Myocyte (in vitro differentiated cells): ENCODE measurements at places on chromosomes 6 and 20.
A peak's percentile ranks its signal among the peaks of the same experiment; 100 is the strongest.

GRCh38 chr6:159404296-159404695 is 235.1 kb downstream of the FNDC1 start:
- no peak for DNase-seq

DNA sequence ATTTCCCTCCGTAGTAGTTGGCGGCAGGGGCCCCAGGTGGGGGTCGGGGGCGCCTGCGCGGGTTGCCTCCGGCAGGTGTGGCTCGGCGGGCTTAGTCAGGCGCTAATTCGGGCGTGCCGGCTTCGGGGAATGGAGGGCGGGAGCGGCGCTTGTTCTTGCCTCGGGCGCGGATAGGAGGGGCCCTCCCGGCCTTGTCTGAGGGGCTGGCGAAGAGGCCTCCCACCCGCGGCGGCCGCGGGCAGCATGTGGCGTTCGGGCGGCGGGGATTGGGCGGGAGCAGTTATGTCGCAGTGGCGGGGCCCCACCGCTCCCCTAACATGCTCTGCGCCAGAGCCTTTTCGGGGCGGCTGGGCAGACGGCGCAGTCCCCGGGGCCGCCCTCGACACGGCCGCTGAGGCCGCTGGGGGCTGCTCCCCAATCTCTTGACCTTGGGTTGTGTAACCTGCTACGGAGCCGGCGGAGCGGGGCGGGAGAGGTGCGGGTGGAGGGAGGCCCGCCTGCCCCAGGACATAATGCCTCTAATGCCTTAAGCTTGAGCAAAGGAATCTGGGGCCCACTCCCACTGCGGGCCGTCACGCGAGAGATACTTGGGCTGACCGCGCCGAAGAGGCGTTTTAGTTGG is 1.1 kb downstream of the AMD1 start:
- peak; percentile 72 for DNase-seq

- DNase-seq, result peak; percentile 39
Measured at GRCh38 chr6:70616728-70617260, 50.1 kb downstream of the SDHAF4 start.

DNA sequence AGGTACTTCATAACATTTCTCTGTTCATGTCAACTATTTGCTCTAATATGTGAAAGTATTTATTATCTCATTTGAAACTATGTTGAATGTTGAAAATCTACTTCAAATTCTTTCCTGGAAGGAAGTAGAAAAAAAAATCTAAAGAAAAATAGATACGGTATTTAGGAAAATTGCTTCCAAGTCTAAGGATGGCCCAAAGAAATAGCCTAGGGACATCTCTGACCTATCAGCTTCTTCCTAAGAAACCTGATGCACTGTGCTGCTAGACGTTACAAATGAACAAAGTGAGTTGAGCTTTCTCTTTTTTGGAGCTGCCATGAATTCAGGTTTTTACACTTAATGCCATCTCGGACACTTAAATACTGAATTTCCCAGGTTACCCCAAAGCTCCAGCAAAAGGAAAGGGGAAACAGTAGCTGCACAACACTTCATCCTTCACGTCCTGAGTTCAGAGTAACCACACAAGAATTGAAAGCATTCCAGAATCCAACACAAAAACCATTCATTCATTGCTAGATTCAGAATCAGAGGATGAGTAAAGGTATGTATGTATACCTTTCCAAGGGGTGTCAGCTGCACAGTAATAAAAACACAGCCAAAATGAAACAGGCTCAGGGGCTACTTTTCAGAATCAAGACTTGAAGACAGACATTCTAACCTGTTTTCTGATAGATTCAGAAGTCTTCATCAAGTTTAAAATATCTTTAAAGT is 7.9 kb downstream of the RMND1 start:
- no peak for DNase-seq

DNA sequence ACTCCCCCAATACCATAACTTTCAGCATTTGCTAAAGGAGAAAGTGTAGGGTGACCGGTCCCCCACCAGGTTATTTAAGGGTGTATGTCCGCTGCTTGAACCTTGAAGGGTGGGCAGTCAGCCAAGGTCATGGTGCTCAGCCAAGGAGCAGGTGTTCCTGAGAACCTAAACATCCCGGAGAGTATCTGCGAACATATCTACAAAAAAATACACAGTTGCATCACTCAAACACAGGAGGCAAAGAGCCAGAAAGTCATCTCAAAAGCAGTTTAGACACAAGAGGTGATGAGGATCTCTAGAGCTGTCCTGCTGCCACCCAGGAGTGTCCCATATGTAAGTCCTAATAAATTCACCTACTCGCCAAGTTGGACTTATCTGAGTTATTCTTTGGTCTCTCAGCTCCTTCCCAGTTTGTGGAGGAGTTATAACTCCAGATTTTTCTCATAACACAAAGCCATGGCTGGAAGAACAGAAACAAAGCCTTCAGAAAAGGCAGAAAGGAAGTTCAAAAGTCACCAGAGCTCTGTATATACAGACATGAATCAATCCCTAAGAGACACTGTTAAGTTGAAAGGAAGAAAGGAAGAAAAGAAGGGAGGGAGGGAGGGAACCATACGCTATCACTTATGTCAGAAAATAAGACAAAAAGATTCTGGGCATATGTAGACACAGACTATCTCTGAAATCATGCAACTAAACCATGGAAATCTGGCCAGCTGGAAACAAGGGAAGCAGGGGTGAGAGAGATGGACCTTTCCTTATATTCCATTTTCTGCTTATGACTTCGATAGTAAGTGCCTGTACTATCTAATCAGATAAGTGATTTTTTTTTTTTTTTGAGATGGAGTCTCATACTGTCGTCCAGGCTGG is 11.3 kb downstream of the MBOAT1 start:
- no peak for DNase-seq

GRCh38 chr6:56435326-56435725 is 187.9 kb upstream of the COL21A1 start:
- DNase-seq, result no peak

GRCh38 chr20:23037017-23037481 is 1.9 kb downstream of the SSTR4 start:
- no peak for DNase-seq

DNA sequence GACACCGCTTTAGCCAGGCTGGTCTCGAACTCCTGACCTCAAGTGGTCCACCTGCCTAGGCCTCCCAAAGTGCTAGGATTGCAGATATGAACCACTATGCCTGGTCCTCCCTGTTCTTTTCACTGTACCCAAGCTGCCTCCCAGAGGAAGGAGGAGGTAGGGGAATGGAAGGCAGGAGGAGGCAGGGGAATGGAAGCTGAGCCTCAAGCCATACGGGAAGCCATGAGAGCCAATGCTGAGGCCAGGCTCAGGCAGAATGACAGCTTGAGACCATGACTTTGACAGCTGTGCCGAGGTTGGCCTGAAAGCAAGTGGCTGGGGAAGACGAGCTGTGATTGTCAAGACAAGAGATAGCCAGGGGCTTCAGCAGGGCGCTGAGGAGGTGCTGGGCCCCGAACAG is 13.6 kb upstream of the ZNF335 start:
- DNase-seq, result peak; percentile 26

GRCh38 chr6:129364037-129364436 is 345.9 kb downstream of the ARHGAP18 start:
- DNase-seq, result no peak

DNA sequence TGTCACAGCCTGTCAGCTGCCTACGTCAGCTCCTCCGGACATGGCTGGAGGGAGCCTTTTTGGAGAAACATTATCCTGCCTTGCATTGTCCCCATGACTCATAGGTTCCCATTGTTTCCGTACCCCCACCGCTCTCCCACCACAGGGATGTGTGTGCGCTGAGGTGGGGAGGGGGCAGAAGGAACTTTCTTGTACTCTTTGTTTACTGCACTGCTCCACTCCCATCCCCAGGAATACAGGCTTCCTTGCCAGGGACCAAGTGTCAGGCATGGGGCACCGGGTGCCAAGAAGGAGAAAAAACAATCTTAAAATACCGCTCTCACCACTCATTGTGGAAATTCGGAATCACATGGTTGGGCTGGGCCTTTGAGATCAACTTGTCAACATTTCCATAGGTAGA is 51.0 kb downstream of the KCNK5 start:
- no peak for DNase-seq

DNA sequence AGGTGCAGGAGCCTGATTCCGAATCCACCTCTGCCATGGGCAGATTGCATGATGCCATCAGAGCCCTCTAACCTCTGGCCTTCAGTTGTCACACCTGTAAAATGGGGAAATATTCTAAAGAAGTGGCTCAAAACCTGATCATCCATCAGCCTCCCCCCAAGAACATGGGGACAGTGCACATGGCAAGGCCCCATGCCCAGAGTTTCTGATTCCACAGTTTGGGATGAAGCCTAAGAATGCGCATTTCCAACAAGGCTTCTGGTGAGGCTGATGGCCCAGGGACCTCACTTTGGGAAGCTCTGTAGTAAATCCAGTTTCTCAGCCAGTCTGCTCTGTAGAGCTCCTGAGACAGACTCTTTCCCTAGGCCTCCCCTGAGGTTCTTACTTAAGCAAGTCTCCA is 119.9 kb upstream of the CD93 start:
- DNase-seq, result no peak

DNA sequence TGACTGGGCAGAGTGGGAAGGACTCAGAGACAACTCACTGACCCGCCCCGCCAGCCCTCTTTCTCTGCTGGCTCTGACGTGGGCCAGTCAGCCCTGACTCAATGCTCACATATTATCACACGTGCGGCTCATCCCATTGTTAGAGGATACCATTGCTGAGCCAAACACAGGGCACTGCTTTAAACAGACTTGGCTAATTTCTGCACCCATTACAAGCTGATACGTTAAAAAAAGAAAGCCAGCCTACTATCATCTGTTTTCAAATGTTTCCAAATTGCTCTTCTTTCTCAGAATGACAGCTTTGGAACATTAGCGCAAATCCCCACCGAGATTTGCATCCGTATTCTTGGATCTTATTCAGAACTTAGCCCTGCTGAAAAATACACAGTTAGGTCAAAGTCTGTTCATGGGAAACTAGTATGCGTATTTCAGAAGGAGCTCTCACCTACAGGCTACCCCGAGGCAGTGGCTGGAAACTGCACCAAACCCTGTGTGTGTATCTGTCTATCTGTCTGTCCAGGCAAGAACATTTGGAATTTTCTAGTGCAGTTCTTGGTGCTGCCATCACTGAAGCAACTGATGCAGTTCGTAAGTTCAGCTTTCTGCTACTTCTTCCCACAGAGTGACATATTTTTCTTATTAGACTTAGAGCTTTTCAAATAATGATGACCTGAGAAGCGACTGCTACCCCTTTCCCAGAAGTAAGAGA is 32.8 kb downstream of the RAMACL start:
- peak; percentile 82 for DNase-seq

DNA sequence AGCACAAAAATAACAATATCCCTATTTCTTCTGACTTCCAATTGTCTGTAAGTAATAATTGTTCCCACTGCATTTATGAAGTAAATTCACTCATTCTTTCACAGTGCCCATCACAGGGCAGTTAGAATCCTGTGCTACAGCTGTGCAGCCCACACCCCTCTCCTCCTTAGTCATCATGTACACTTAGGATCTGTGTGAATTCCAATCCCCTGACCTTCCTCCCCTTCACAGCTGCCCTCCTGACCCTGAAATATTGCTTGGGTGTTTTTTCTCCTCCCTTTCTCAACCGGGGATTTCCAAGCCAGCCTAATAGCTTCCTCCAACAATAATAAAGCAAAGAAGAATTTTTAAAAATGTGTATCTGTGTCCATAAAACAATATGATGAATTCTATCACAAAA is 91.5 kb upstream of the BEND6 start:
- peak; percentile 86 for DNase-seq

GRCh38 chr6:35077713-35078105 is 63.4 kb downstream of the TCP11 start:
- no peak for DNase-seq

DNA sequence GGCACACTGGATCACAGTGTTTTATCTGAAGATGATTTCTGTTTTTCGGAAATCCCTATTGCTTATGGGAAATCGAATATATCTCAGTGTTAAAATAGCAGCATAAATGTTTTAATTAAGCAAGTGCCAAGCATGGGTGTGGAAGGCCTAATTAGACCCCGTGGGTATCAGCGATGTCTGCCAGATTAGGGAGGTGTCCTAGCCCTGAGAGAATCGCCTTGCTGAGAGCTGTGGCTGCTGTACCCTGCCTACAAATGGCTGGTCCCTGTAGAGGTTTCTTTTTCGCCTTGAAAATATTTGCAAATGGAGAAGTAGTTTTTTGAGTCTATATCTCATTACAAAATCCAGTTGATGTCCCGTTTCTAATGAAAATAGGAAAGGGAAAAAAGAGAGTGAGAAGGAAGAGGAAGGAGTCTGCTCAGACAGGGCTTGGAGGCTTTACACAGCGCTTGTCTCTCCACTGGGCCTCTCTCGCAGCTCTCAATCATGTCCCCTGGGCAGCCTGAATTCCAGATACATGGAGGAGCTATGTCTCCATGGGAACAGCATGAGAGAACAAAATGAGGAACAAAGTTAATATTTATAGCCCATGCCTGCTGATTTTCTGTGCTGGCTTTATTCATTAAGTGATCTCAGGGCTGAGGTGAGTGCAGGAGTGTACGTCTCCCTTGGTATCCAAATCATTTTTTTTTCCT is 35.2 kb upstream of the BCLAF1 start:
- no peak for DNase-seq

- DNase-seq, result no peak
Measured at GRCh38 chr20:6838181-6838826, 70.8 kb downstream of the BMP2 start.

- DNase-seq, result no peak
Measured at GRCh38 chr6:6633898-6634734, 45.6 kb downstream of the LY86 start.

DNA sequence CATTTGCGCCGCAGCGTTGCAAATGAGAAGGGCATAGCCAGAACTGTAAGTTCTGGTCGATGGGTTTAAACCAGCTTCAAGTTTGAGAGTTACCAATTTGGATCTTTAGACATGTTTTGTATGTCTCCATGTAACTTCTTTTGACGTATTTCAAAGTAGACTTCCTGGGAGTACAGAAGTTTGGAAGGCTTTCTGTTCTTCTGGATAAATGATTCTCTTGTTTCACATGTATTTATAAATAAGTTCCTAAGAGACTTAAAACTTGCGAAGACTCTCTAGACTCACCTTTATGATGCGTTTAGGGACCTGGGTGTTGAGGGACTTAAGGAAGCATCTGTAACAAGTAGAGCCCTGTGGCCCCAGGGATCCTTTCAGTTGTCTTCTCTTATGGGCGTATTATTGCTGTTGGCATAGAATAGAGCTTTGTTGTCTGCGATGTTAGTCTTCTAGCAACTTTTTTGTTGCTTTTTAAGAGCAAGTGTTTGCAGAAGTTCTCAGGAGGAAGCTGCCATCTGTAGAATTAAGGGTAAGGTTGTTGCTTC is 1.3 kb downstream of the CDYL start:
- DNase-seq, result no peak

DNA sequence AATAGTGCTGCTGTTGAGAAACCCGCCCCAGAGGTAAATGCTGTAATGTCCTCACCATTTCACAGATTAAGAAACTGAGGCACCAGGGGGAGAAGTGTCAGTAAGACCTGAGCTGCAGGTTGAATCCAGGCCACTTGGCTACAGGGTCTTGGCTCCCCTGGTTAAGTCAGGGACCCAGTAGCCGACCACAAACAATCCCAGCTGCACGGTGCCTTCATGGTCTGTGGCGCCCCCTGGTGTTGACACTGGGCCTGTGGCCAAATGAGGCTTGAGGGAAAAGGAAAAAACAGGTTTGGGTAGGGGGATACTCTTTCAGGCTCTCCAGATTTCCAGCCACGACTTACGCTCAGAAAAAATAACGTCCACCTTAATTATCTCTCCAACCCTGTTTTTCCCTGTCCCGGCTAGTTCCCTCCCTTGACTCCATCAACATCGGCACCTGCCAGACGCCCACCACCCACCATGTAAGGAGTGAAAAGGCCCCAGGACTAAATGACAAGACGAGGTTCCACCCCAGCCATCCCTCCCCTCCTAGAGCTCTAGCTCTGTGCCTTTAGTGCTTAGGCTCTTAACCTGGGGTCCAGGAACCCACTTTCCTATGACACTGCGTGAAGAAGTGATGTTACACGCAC is 47.7 kb upstream of the POLR1H start:
- peak; percentile 39 for DNase-seq
